Activated CD4-positive, CD25-positive, alpha-beta regulatory T cell (primary cell): ENCODE measurements at places on chromosomes 13 and 19.

DNA sequence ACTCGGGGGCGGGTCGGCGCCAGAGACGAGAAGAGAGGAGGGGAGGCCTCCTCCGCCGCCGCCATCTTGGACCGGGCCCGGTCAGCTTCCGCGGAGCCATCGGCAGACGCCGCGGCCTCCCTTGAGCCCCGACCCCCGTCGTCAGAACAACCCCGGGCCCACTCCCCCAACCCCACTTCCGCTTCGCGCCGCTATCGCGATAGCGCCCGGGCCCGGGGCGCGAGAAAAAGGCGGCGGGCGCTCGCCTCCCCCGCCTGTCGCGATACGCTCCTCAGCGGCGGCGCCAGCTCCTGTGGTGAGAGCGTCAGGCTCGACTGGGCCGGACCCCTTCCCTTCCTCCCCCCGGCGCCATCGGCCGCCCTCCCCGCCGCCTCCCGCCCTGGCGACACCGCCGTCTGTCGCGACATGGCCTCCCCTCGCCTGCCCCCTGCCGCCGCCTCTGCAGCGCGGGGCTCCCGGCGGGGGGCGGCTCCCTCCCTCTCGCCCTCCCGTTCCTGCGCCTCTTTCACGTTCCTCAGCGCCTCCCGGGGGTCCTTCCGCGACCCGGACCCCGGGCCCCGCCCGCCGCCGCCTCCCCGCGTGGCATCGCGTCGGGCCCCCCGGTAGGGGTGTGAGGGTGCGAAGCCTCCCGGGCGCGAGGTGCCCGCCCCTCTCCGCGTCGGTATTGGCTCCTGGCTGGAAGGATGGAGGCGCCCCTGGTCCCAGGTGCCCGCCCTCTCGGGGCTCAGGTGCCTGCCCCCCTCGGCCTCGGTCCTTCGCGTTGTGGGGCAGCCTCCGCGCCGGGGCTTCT lies at the start of gene CNOT3:
CNOT3 (plus strand) TSS at position 64 of the 790 bp plus-strand sequence. CDS start 5,217 bp downstream, outside the sequence.
- DNase-seq, result no peak

GRCh38 chr19:1471010-1471514 lies 8.0 kb downstream of the C19orf25 start:
- no peak for DNase-seq

DNA sequence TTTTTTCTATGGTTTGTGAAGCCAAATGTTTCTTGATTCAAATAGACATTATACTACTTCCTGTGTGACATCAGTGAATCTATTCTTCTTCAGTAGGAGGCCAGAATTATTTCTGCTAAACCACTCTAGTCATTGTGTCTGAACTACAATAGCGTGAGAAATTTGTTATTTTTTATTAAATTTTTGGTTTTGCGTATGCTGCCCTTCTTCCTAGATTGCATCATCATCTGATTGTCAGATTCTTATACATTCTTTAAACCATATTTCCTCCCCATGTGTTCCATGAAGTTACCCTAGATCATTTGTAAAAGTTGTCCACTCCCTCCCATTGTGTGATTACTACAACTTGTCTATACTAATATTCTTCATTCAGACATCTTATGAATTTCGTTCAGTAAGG lies 187.8 kb upstream of the SPRY2 start:
- no peak for DNase-seq

DNA sequence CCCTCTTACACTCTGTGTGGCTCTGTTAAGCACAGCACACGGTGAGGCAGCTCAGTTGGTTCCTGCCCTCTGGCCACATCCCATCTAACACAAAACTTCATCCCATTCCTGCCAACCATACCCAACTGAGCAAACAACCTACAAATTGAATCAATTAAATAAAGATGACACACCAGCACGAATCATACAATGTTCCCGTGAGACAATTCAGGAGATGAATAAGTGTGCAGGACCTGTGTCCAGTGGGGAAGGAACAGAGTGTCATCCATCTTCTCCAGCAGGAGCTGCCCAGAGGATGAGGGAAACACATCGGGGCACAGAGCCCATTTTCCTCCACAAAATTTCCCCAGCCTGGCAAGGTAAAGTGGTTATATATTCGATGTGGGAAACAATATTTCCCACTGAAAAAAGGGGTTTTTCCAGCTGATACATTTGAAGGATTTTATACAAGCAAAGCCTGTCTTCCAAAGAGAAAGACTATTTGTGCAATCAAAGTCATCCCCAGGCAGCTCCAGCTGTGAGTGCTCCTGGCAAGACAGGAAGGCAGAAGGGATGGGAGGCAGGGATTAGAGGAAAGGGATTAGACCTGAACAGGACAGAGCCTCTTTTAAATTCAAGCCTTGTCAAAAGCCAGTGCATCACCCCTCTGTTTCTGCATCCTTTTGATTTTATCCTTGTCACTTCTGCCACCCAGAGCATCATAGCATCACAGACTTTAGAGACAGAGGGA lies 240.2 kb downstream of the LHFPL6 start:
- no peak for DNase-seq

GRCh38 chr19:28505134-28505533 lies 707.8 kb downstream of the UQCRFS1 start:
- no peak for DNase-seq

GRCh38 chr13:107809125-107809524 lies 406.2 kb downstream of the LIG4 start:
- DNase-seq, result no peak

- no peak for DNase-seq
Measured at GRCh38 chr13:98845742-98846141, 93.3 kb upstream of the SLC15A1 start.
